Activated naive CD8-positive, alpha-beta T cell treated with anti-CD3 and anti-CD28 coated beads, Interleukin-2, amount 10 ng/mL, durations not matched to agents 7 days and 5 days (primary cell): ENCODE measurements at places on chromosomes 5 and 9. TPM values are rescaled to one million over a fixed set of nuclear protein-coding genes. Genes with fewer than 3 reads are reported as not detected.

DNA sequence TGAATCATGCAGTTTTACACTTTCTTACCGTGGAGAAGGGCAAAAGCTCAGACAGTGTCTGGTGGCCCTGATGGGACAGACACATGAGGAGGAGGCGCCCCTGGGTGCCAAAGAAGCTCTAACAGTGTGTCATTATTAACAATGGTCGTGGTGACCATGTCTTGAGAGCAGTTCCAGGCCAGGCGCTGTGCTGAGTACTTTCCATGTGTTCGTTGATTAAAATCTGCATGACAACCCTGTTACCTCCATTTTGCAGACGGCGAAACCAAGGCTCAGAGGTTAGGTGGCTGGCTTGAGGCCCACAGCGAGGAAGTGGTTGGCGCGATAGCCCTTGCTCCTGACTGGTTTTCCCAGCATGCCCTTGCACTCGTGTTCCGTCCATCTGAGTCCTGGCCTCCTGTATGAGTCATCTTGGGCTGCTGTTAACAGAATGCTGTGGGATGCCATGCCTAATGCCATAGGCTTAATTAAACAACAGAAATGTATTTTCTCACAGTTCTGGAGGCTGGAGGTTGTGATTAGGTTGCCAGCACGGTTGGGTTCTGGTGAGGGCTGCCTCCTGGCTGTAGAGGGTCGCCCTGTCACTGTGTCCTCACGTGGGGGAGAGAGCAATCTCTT is 92.0 kb downstream of the AMBP start:
- H3K27me3 ChIP-seq: no peaks in the 10 kb centered on the region
- no peak overlapping the region for H3K27ac ChIP-seq
- H3K36me3 ChIP-seq: no peaks in the 10 kb centered on the region
- DNase-seq: no peak
- no peak overlapping the region for H3K4me3 ChIP-seq

DNA sequence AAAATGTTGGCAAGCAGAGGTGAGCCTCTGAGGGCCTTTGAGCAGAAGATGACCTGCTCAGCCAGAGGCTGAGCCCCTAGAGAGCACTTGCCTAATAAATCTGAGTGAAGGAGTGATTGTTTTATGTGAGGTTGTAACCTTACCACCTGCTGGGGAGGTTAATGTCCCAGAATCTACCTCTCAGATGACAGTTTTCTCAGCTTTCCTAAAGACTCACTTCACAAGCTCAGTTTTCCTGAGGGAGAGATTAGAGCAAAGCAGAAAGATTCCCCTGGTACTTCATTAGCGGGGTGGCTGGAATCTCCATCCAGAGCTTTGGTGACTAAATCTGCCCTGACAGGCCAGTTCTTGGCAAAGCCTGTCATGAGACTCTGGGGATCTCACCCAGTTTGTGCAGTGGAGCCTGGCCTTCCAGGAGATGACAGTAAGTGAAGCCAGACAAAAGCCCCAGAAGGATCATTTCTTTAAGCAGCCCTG is 48.8 kb upstream of the GALNT10 start:
- DNase-seq: no peak
- H3K27me3 ChIP-seq: peaks cover 5% of the 10 kb centered on the region
- H3K4me1 ChIP-seq: no peaks in the 10 kb centered on the region
- no peaks in the 10 kb centered on the region for H3K36me3 ChIP-seq

DNA sequence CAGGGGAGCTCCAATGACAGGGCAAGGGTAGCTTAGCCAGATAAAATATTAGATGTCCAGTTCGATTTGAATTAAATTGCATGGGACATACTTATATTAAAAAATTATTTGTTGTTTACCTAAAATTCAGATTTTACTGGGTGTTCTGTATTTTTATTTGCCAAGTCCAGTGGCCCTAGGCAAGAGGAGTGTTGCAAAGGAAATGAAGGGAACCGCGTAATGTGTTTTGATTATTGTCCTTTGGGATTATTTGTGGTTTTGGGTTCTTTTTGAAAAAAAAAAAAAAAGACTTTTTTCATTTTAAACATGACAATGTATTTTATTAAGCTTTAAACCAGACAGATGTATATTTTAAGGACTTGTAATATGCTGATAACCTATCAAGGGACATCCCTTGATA is 179.3 kb downstream of the C9orf152 start:
- H3K4me3 ChIP-seq: no peak overlapping the region
- DNase-seq: no peak
- H3K4me1 ChIP-seq: peaks cover 11% of the 10 kb centered on the region
- H3K27me3 ChIP-seq: peaks cover 15% of the 10 kb centered on the region

DNA sequence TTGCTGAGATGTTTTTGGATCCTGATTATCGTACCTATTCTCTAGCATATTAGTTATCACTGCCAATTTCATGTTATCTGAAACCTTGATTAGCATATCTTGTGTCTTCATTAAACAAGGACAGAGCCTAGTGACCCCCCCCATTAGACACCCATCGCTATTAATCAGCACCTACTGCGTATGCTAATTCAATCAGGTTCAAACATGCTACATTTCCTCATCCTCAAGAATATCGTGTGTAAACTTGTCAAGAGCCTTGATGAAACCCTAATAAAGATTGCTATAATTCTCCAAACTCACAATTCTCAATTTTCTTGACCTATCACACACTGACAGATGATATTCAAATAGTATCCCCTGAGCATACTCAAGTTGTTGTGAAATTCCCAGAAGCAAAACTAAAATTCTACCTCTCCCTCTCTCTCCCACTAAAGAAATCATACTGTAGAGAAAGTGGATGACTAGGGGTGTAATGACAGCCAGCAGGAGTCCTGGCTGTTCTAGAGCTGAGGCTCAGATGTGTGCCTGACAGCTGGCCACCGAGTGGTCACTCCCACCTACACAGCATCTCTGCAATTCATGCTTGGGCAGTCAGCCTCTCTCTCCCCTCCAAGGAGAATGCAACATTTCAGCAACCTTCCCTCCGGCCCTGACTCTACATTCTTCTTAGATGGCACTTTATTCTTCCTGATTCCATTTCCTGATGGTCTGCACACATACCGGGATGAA is 9.2 kb upstream of the ZNF354A start:
- no peaks in the 10 kb centered on the region for H3K36me3 ChIP-seq
- no peak overlapping the region for H3K4me3 ChIP-seq
- no peaks in the 10 kb centered on the region for H3K4me1 ChIP-seq
- no peak overlapping the region for H3K27ac ChIP-seq
- peaks cover 4% of the 10 kb centered on the region for H3K27me3 ChIP-seq

GRCh38 chr5:137935694-137936093 is 46.4 kb downstream of the PKD2L2 start:
- no peak for DNase-seq
- H3K4me3 ChIP-seq: no peak overlapping the region
- no peak overlapping the region for H3K27ac ChIP-seq

DNA sequence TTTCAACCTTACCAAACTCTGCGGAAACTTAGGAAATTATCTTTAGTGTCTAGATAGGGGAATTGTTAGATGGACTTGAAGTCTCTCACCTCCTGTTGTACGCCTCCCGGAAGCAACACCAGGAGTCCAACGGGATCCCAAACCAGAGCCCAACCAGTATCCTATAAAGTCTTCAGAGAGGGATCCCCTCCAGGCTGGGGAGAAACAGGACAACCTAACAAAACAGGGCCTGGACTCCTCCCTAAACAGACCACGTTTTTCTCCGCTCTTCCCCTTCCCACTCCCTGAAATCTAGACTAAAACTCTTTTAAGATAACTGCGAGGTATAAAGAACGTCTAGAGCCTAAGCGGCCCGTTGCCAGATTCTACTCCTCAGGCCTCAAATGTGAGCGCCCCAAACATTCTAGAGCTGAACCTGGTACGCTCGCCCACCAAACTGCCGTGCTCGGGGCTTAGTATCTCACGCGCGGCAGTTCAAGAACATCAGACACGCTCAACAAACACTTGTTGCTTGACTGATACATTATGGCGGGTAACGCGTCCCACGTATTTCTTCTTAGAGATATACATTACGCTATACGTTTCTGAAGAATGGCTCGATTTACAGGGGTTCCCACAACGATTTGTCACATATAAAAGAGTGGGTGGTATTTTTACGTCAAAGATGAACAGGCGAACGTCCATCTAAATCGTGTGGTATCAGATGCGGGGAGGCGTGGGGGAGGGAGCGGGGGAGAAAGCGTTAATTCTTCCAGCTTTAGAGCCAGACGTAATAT is 663 bp upstream of the SMIM27 start:
- peak overlapping the region; percentile 98 for H3K4me3 ChIP-seq
- H3K27me3 ChIP-seq: no peaks in the 10 kb centered on the region
- peak; percentile 62 for DNase-seq
- H3K27ac ChIP-seq: peak overlapping the region; percentile 92
- peaks cover 28% of the 10 kb centered on the region for H3K4me1 ChIP-seq

DNA sequence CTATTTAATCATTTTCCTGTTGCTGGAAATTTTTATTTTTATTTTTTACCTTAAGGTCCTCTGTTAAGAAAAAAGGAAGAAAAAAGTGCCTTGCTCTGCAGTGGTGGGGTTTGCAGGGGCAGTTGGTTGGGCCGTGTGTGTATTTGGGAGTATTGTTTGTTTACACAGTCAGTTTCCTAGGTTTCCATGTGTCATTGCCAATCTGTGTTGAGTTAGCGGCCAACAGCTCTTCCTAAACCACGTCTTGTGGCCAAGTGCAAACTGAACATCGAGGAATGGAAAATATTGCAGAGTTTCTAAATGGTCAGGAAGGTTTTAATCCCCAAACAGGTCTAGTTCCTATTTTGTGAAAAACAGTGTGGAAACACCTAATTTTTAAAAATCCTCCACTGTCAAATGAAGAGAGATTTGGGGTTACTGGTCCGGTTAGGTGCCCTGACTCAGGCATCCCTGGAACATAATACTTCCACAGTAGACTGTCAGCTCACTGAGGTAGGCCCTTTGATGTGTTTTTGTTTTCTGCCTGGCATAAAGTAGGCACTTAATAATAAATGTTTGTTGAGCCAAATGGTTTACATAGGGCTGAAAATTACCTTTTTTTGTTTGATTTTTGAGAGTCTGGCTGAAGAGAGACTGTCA is 37.0 kb downstream of the MAMDC2 start:
- no peak for DNase-seq
- peaks cover 13% of the 10 kb centered on the region for H3K27me3 ChIP-seq
- no peaks in the 10 kb centered on the region for H3K4me1 ChIP-seq

DNA sequence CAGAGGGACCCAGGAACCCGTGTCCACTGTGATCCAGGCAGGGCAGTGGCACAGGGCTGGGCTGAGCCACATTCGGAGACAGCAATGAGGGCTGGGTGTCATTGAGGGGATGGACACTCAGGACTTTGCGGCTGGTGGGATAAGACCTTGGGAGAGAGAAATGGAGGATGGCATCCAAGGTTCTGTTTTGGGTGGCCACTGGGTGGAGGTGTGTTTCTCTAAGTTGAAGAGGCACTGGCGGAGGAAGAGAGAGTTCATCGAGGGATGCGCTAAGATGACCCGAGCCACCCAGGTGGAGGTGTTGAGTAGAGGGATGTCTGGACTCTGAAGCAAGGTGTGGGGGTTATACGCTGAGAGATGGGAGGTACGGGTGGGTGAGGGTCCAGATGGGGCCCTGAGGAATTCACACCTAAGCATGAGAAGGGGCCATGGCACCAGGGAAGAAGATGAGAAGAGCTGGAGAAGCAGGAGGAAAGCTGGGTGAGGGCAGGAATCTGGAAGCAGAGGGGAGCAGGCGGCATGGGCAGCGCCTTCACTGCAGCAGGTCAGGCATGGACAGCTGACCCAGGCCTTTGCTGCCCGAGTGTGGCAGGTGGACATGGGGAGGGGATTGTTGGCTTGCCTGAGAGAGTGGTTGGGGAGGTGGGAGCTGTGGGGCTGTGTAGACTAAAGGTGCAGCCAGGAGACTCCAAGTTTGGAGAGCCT is 2.5 kb upstream of the SLC25A48 start:
- H3K27ac ChIP-seq: no peak overlapping the region
- DNase-seq: no peak
- H3K27me3 ChIP-seq: peaks cover 24% of the 10 kb centered on the region
- peaks cover 2% of the 10 kb centered on the region for H3K4me1 ChIP-seq
- H3K36me3 ChIP-seq: no peaks in the 10 kb centered on the region

GRCh38 chr5:17378346-17378997 is 119.6 kb upstream of the TAF11L2 start:
- H3K4me1 ChIP-seq: no peaks in the 10 kb centered on the region
- no peaks in the 10 kb centered on the region for H3K36me3 ChIP-seq
- H3K27ac ChIP-seq: no peak overlapping the region
- no peaks in the 10 kb centered on the region for H3K27me3 ChIP-seq

DNA sequence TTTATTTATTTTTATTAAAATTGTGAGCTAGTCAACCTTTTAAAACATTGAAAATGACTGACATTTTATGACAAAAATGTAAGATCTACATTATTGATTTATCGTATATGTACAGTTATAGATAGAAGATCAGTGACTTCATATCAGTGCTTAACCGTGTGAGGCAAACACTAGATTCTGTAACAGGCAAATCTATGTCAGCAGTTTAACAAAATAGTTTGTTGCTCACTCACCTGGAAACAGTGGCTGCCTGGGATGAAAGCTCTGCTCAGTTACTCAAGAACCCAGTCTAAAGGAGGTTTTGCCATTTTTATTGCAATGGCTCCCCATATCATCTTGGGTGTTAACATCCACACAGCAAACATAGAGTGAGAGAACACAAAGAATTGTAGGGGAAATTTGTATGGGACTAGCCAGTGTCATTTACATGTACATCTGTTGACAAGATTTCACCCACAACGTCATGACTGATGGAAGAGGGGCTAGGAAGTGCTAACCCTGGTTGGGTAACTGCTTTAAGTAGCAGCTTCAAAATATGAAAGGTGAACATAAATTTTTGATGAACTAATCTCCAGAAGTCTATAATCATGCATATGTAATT is 49.0 kb downstream of the SGCD start:
- H3K4me3 ChIP-seq: no peak overlapping the region
- no peaks in the 10 kb centered on the region for H3K4me1 ChIP-seq
- H3K27ac ChIP-seq: no peak overlapping the region

GRCh38 chr5:132526290-132526973 is 16.9 kb downstream of the IL5 start:
- peak; percentile 62 for DNase-seq
- H3K36me3 ChIP-seq: peaks cover 4% of the 10 kb centered on the region
- no peaks in the 10 kb centered on the region for H3K27me3 ChIP-seq
- H3K27ac ChIP-seq: peak overlapping the region; percentile 69
- peaks cover 38% of the 10 kb centered on the region for H3K4me1 ChIP-seq
- peak overlapping the region; percentile 41 for H3K4me3 ChIP-seq

RHOBTB3 gene
- 0.61 TPM for total RNA-seq

DOLPP1 gene
- total RNA-seq: 17.4 TPM

SPATA31A3 gene
- total RNA-seq: not detected

LCN6 gene
- not detected for total RNA-seq

WDR38 gene
- not detected for total RNA-seq

ZFYVE16 gene
- total RNA-seq: 20.8 TPM

FUT7 gene
- 0.62 TPM for total RNA-seq

NDST1 gene
- total RNA-seq: 1.0 TPM

CDKN2A gene
- 19.3 TPM for total RNA-seq
